Right cardiac atrium (tissue), 5 donors: ENCODE measurements at places on chromosomes 12 and 14. TPM values are rescaled to one million over a fixed set of nuclear protein-coding genes. Genes with fewer than 3 reads are reported as not detected.

The PRIMA1 gene
- 6.1 TPM for total RNA-seq

- DNase-seq = no peak
Observed at GRCh38 chr12:120798696-120799095, 73.1 kb downstream of the ACADS start.

DNA sequence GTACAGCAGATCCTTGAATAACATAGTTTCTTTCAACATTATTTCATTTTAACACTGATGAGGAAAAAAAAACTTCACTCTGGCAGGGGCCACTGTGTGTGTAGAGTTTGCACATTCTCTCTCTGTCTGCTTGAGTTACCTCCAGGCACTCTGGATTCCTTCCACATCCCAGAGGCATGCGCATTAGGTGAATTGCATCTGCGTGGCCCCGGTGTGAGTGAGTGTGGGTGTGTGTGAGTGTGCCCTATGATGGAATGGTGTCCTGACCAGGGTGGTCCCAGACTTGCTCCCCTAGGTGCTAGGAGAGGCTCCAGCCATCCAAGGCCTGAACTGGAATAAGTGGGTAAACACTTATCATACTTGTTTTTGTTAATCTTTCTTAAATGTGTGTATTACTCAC, 90.6 kb upstream of the LRIG3 start:
- DNase-seq = no peak

DNA sequence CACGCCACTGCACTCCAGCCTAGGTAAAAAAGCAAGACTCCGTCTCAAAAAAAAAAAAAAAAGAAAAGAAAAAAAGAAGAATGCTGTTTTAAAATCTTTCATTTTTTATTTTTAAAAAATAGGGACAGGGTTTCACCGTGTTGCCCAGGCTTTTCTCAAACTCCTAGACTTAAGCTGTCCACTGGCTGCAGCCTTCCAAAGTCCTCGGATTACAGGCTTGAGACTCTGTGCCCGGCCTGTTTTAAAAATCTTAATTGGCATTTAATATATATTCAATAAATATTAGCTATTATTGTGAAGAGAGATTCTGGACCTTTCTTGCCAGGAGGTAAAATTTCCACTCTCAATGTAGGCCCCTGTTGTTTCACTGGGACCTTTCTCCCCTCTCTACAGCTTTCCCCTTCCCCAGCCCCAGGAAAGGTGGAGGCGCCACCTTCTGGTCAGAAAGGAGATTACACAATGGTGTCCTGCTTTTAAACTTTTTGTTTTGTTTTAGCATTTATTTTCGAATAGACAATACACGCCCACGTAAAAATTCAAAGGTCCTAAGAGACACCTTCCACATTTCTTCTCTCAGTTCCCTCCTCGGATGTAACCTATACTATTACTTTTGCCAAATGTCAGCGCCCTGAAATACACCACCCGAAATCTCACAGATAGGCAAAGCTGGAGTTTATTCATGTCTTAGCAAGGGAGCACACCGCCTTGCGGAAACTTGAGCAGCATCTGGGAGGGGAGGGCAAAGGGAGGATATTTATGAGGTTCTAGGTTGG, 23.8 kb upstream of the PHC1 start:
- peak; percentile 62 for DNase-seq

- DNase-seq = no peak
Observed at GRCh38 chr14:31387091-31387490, 33.3 kb downstream of the HEATR5A start.

DNA sequence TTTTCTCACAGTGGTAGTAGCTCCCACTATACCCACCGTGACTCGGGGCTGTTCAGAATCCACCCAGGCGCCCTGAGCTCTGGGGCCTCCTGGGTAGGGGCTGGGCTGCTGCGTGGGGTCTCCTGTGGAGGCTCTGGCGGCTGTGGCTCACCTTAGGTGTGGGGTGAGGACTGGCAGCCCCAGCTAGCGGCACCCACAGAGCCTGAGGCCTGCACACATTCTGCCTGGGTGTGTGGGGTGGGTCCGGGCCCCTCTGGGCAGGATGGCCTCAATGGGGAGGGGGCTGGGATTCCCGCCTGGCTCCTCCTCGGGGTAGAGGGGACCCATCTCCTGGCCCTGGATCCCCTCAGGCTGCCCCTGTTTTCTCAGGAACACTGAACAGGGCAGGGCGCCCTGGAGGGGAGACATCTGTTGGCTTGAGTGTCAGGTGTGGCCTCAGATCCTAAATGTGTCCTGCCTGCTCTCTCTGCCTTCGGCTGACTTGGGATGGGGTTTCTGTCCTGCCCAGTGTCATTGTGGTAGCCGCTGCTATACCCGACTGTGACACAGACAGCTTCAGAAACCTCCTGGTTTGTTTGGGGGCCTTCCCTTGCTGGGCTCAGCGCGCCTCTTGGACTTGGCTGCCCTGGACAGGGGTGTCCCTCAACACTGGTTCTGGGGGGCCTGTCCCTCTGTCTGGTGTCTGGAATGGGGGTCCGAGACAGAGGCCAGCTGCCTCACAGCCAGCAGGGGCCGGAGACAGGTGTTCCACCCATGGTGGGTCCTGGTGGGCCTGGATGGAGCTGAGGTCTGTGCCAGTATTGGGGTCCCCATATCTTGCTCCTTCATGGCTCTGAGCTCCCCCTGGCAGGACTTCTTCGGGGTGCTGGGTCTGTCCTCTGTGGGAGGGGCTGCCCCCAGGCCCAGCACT, 354.9 kb downstream of the TMEM121 start:
- DNase-seq = no peak

The TTC9 gene
- 3.3 TPM for total RNA-seq

GRCh38 chr12:110149086-110149660, 25.0 kb downstream of the IFT81 start:
- no peak for DNase-seq
